Caco-2 (cell line): ENCODE measurements at places on chromosomes 7 and 10.

GRCh38 chr10:132904181-132904813 lies 38.1 kb downstream of the CFAP46 start:
- peak; percentile 60 for DNase-seq

GRCh38 chr7:152511736-152512135 lies 75.9 kb upstream of the KMT2C start:
- DNase-seq: no peak

GRCh38 chr7:99949645-99950228 lies 20.3 kb upstream of the GJC3 start:
- no peak for DNase-seq

DNA sequence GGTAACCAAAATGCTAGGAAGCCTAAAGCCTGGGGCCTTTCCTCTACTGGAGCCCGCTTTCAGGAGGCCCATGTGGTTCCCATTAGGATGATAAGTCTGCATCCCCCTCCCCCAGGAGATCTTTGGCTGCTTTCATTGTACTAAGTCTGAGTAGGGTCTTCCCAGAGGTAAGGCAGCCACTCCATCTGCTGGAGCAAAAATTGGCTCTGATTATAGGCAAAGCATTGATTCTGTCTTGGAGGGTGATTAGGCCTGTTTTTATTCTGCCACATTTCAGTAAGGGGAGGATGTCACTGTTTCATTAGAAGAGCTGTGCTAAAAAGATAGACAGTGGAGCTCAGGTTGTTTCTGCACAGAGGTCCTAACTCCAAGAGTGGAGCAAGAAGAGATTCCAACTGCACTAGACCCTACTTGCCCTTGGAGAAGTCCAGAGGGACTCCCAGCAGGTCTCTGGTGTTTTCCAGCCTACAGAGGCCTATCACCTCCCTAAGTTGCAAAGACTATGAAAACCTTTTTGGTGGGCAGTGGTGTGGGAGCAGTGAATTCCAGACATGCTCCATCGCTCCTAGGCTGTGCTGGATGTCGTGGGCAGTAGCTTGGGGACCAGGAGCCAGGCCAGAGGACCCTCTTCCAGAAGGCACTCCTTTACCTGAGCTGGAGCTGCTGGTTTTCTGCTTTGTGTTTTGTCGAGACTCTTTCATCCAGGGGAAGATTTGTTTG lies 7.1 kb upstream of the HOXA2 start:
- no peak for DNase-seq

DNA sequence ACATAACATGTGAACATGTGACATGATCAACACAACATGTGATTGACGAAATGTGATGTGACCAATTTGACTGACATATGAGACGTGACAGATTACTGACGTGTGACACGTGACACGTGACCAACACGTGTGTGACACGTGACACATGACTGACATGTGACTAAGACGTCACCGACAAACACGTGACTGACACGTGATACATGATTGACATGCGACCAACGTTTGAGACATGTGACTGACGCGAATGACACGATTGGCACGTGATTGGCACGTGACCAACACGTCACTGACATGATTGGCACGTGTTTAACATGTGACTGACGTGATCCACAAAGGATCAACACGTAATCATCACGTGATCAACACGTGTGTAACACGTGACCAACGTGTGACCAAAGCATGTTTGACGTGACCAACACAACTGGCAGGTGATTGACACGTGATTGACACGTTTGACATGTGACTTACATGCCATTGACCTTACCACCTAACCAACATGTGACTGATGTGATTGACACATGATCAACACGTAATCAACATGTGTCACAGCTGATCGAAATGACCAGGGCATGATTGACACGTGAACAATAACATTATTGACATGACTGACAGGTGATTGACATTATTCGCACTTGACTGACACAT lies 23.7 kb downstream of the CRPPA start:
- no peak for DNase-seq

- DNase-seq: no peak
Measured at GRCh38 chr7:4725014-4725849, 43.1 kb downstream of the FOXK1 start.

DNA sequence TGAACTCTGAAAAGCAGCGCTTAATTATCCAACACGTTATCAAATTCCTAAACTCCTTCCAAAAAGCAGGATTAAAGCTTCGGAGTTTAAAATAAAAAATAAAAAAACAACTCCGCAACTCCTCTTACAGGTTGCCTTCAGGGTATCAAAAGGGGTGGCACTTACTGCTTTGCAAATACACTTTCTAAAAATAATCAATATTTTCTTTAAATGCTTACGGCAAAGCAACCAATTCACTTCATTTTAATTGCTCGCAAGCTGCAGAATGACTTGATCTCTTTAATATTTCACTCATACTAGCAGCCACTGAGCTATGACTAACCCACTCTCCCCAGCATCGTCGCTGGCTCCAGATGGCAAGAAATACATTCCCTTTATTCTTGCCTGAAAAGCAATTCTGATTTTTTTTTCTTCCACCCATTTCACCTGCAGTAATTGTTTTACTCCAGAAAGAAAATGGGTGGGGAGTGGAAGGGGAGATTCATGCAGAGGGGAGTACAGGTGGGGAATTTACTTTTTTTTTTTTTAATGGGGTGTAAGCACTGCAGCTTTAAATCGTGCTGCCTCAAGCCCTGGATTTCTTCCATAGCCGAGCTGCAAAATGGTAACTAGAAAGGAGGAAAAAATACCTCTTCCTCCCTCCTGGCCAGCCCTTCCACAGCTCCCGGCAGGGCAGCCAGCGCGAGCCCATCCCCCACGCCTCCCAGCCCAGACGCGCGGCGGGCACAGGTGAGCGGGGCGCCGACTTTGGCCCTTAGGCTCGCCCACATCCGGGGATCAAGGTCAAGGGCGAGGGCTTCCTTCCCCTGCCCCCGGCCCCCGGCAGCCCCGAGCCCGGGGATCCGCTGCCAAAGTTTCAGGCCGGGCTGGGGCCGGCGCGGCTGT lies 54.2 kb upstream of the FHIP2A start:
- peak; percentile 43 for DNase-seq

DNA sequence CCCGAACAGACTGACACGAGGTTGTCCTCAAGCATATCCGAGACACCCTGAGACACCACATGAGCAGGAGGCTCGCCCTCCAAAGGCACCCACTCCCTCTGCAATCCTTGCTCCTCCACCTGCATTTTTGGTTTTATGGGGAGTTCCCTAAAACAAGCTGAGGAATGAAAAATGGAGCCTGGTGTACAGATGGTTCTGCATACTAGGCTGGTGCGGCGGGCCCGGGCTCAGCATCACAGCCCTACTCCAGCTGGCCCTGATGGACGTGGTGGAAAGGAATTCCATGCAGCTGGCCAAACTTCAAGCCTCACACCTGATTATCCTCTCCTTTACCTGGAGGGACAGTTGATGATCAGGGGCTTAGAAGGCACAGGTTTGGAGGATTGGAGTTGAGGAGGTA lies 30.3 kb upstream of the JAKMIP3 start:
- DNase-seq: no peak

- no peak for DNase-seq
Measured at GRCh38 chr7:18123508-18124239, 96.0 kb upstream of the PRPS1L1 start.

- DNase-seq: no peak
Measured at GRCh38 chr7:78529392-78529791, 730.8 kb downstream of the PHTF2 start.

DNA sequence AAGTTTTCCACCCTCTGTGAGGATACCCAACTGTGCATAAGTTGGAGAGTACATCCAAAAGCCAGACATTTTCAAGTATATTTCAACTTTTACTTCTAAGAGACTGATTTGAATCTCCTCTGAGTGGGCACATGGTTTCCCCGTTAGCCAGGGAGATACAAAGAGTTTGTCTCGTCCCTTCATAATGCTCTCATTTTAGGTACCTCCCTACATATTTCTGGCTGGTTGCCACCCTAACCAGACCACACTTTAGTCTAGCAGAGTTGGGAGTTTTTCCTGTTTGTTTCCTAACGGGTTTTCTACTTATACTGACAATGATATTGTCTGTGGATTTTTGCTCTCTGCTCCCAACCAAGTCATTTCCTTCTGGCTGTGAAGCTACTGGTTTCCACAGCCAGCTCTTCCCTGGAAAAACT lies 180.3 kb downstream of the CCDC71L start:
- DNase-seq: no peak

DNA sequence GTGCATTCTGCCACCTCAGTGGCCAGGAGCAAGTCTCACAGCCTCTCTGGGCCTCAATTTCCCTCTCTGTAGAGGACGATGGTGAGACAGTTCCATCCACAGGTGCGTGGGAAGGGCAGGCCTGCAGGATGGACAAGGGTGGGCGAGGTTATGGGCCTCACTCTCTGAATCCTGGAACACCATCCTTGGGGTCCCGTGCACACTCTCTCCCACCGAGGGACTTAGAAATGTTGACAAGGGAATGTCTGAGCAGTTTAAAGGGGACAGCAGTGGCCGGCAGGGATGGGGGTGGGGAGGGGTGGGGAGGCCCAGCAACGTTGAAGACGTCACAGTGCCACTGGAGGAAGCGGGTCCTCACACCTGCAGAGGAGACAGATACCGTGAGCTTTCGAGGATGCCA lies 111.5 kb downstream of the FOXL3 start:
- no peak for DNase-seq

- DNase-seq: no peak
Measured at GRCh38 chr10:88131511-88132139, 268.2 kb downstream of the PTEN start.

GRCh38 chr10:29160150-29160617 lies 128.7 kb upstream of the LYZL1 start:
- no peak for DNase-seq

- no peak for DNase-seq
Measured at GRCh38 chr7:81560708-81561107, 209.1 kb downstream of the HGF start.

DNA sequence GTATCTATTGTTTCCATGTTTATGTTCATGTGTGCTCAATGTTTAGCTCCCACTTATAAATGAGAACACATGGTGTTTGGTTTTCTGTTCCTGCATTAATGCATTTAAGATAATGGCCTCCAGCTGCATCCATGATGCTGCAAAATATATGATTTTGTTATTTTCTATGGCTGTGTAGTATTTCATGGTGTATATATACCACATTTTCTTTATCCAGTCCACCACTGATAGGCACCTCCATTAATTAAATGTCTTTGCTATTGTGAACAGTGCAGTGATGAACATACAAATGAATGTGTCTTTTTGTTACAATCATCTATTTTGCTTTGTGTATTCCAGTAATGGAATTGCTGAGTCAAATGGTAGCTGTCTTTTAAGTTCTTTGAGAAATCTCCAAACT lies 329.4 kb upstream of the MAGI2 start:
- DNase-seq: no peak

GRCh38 chr7:83072576-83073517 lies 89.8 kb downstream of the PCLO start:
- DNase-seq: peak; percentile 7

DNA sequence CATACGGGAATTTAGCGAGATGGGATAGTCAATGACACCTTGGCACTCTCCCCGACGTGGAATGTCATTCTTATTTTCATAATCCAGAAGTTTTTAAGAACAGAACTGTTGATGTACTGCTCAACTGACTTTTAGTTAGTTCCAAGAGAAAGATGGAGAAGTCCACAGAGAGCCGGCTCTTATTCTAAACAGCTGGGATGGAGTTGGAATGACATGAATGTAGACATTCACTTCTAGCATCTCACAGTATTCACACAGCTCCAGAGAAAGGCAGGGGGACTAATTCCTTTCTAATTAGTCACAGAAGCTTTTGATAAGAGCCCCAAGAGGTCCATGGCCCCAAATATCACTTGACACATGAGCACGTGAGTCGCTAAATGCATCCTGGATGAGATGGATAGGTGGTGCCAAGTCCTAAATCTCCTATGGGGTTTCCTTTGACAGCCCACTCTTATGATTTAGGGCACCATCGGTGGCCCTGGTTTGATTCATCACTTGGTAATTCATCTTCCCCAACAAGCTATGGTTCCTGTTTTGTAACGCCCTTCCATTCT lies 420.3 kb upstream of the AUTS2 start:
- DNase-seq: no peak

DNA sequence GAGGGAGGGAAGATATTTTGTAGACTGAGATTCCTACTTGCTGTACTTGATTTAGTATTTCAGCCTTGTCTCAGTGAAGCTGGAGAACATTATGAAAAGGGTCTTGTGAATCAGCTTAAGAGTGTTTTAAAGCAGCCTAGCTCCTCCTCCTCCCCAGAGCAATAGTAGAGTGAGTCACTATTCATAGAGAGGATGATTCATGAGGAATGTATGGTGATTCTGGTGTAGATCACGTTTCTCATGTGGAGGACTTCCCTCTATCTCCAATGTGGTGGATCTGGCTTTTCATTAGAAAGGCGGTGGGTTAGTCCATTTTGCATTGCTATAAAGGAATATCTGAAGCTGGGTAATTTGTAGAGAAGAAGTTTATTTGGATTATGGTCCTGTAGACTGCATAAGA lies 340.1 kb upstream of the CHRM2 start:
- no peak for DNase-seq

- no peak for DNase-seq
Measured at GRCh38 chr10:68049289-68050078, 25.6 kb downstream of the HERC4 start.

- no peak for DNase-seq
Measured at GRCh38 chr7:140062118-140062527, 628 bp downstream of the PARP12 start.

DNA sequence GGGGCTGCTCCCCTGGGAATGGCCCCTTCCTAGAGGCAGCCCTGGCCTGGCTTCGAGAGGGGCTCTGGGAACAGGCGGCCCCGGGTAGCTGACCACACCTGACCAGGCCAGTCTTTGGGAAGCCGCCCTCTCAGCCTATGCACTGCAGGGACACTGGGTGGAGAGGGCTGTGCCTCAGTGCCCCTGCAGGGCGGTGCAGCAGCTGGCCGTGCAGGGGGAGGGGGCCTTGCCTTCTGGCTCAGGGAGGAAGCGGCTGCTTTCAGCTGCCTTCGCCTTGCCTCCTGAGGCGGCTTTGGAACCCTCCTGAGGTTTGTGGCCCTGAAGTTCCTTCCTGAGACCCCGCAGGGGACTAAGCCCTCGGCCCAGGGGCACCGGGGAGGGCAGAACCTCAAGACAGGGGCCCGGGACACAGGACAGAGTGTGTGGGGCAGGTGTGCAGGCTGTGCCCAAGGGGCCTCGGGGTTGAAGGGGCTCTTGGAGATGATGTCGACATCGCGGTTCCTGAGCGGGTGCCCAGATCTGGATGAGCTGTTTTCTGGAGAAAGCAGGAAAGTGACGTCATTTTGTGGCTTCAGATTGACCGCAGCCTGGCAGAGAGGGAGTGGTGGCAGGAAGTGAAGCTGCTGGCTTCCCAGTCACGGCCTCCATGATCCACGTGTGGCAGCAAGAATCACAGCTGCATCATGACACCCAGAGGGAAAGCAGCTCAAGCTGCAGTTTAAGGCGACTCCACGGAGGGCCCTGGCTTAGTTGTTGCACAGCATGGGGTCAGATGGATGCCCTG lies 17.7 kb downstream of the ADAM8 start:
- no peak for DNase-seq

- DNase-seq: no peak
Measured at GRCh38 chr10:11782793-11783557, 40.2 kb upstream of the PROSER2 start.
